NCI-H2107 (cell line): ENCODE measurements at places on chromosomes 2 and 18.

- DNase-seq = no peak
Observed at GRCh38 chr18:29449424-29449823, 1272.5 kb upstream of the CDH2 start.

- DNase-seq = no peak
Observed at GRCh38 chr18:5463831-5464230, 80.0 kb downstream of the EPB41L3 start.

GRCh38 chr2:143071185-143071876 lies 57.9 kb upstream of the ARHGAP15 start:
- DNase-seq = no peak

DNA sequence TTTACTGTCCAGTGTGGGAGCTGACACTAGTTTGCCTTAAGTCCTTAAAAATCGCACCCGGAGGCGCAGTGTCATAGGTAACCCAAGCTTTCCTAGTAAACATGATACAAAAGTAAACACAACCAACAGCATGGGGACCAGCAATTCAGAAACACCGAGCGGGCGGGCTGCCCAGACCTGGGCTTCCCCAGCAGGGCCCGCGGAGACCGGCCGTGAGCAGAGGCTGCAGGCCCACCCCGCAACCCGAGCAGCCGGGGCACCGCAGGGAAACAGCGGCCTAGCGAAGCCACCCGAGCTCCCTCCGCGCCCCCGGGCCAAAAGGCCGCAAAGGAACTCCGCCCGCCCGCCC lies 296 bp downstream of the TTC21B start:
- DNase-seq = peak; percentile 55

- DNase-seq = peak; percentile 30
Observed at GRCh38 chr18:71899707-71900472, 644.3 kb downstream of the CBLN2 start.

GRCh38 chr2:38932586-38932985 lies 42.9 kb downstream of the ARHGEF33 start:
- DNase-seq = no peak

DNA sequence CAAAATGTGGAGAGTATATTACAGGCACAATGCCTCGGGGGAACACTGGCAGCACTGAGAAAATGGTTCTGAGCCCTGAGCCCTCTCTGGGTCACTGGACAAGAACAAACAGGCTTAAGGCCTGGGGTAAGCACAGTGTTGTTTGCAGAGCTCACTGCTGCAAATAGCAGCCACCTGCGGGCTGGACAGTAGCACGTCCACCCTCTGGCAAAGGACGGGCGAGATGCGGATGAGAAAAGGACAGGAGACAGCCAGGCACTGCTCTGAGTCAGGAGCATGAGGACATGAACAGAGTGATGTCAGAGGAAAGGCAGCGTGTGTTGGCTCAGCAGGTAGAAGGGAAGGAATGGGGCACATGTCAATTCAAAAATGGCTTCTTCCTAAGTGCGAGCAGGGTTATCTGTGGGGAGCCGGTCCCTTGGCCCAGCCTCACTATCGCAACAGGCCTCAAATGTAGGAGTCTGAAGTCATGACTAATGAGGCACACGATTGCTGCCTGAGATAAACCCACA lies 25.9 kb upstream of the NEB start:
- DNase-seq = no peak

GRCh38 chr2:76546207-76546606 lies 835.5 kb upstream of the GCFC2 start:
- no peak for DNase-seq

GRCh38 chr2:215436705-215437565 lies 1.1 kb upstream of the FN1 start:
- DNase-seq = no peak

GRCh38 chr2:31032475-31032874 lies 105.8 kb downstream of the GALNT14 start:
- DNase-seq = no peak

GRCh38 chr2:20186078-20186854 lies 38.7 kb downstream of the SDC1 start:
- DNase-seq = no peak

- no peak for DNase-seq
Observed at GRCh38 chr2:199668645-199669044, 182.3 kb downstream of the FTCDNL1 start.

GRCh38 chr2:86305195-86305914 lies 32.1 kb downstream of the REEP1 start:
- no peak for DNase-seq

- peak; percentile 62 for DNase-seq
Observed at GRCh38 chr2:43269074-43269572, 42.7 kb upstream of the ZFP36L2 start.

- no peak for DNase-seq
Observed at GRCh38 chr18:75551071-75551470, 123.6 kb upstream of the SMIM21 start.

DNA sequence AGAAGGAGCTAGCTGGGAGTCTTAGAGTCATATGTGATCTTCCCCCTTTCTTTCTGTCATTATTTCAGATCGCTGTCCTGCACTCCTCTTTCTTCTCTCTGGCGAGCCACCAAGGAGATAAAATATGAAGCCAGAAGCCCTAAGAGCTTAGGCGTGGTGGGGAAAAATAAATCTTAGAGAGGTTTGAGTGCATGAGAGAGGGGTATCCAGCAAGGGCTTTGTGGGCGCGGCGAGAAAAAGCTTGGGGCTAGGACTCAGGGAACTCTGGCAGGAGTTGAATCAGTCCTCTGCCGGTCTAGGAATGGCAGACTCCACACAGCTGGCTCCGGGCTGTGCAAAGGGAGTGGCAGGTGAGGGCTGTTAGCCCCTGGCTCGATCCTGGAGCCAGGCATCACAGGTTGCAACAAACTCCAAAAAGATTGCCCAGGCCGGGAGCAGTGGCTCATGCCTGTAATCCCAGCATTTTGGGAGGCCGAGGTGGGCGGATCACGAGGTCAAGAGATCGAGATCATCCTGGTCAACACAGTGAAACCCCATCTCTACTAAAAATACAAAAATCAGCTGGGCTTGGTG lies 20.1 kb upstream of the IGFBP5 start:
- DNase-seq = no peak

- DNase-seq = no peak
Observed at GRCh38 chr2:152815634-152816257, 97.3 kb downstream of the ARL6IP6 start.

GRCh38 chr2:203596183-203596582 lies 61.1 kb upstream of the RAPH1 start:
- no peak for DNase-seq

DNA sequence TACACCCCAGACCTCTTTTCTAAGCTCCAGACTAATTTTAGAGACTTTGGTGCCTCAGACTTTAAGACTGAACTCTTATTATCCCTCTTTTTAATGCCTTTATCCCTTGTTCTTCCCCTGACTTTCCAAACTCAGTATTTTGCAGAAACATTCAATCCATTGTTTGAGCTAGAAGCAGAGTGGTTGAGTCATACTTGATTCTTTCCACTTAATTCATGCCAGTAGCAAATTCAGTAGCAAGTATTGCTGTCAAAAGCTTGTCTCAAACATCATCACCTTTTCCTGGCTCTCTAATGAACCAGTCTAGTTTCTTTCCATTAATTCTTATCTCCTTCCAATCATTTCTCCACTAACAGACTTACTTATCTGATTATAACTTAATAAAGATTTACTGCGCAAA lies 699.7 kb upstream of the ZNF804A start:
- no peak for DNase-seq

- no peak for DNase-seq
Observed at GRCh38 chr2:36461039-36461681, 105.6 kb downstream of the CRIM1 start.

DNA sequence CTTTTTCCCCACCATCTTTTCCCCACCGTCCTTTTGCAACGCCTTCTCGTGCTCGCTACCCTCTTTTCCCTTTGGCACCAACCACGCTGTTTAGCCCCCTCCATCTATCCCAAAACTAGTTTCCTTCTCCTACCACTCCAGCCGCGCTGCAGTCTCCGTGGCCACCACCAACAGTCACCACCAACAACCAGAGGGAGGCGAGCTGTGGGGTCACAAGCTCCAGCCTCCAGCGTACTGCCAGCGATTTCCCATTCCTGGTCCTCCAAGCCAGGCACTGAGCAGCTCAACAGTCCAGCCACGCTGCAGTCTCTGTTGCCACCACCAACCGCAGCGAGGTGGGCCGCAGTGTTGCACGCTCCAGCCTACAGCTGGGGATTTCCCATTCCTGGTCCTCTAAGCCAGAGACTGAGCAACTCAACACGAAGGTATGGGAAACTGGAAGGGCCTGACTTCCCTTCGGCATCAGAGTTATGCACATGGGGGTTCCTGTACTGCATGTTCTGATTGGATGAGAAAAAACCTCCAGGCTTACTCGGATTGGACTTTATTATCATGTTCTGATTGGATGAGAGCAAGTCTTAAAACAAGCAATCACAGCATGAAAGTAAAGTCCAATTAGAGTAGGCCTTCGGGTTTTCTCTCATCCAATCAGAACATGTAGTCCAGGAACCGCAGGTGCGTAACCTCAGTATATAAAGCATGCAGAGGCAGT lies 42.3 kb upstream of the IMP4 start:
- DNase-seq = no peak

DNA sequence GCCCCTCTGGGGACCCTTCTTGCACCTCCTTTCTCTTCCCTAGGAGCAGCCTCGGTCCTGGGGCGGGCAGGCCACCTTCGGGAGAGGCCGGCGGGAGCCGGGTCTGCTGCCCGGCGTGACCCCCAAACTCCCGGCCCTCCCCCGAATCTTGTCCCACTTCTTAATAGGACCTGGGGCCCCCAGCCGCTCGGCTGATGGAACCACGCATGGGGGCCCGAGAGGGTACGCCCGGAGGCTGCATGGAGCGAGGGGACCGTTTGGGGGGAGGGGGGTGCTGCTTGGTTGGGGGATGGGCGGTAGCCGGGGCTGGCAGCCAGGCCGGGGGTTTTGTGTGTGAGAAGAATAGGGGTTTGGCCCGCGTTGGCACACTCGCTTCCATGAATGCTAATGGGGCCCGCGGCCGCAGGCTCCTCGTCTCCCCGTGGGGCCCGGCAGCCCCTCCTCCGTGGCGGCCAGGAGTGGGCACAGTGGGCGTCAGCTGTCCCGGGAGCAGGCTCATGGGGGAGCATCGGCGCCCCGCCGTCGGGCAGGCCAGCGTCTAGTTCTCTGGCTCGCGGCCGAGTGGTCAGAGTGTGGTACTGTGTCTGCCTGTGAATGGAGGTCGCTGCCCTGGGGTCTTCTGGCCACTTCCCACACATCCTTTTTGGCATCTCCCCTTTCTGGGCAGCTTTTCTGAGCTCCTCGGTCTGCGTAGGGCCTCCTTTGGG lies 1.0 kb downstream of the GAREM2 start:
- no peak for DNase-seq

- DNase-seq = no peak
Observed at GRCh38 chr2:207733597-207734240, 22.3 kb downstream of the CCNYL1 start.

DNA sequence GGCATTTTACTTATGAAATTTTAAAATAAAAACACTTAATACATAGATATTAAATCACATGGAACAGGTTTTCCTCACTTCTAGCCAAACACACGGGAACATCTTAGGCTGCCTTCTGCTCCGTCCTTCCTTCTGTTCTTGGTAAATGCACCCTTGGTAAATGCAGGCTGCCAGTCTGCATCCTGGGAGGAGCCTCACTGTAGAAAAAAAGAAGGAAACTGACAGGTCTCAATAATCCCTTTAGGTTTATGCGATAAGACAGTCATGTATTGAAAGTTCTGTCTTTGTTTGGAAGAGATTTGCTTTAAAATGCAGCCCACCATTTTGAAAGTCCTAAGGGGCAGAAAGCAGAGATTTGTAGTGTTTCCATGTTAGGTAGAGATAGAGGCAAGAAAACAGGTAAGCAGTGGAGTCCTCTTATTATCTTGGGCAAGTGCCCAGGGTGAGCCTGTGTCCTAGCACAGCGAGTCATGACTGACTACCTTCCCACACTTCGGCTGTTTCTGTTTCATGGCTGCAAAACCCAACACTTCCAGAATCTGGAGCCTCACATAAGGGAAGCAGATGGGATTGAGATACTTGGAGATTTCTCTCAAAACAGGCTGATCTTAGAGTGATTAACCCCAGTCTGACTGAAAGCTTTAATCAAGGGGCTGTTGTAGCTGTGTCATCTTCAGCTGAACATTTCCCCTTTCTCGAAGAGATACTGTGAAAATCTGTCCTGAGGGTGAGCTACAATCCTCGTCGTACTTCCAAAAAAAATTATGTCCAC lies 131.4 kb upstream of the MAP3K20 start:
- no peak for DNase-seq

DNA sequence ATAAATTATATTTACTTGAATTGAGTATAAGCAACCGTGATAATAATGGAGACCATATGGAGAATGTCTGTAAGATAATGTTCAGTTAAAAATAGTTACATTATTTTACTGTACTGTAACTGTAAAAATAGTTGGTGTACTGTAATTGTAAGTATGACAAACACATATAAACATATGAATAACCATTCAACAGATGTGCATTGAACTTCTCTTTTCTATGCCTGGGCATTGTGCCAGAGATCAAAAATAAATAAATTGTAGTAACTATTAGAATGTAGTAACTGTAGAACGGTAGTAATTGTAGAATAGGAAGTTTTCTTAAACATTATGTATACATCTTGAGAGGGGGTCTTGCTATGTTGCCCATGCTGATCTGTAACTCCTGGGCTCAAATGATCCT lies 287.4 kb upstream of the EPAS1 start:
- DNase-seq = no peak

DNA sequence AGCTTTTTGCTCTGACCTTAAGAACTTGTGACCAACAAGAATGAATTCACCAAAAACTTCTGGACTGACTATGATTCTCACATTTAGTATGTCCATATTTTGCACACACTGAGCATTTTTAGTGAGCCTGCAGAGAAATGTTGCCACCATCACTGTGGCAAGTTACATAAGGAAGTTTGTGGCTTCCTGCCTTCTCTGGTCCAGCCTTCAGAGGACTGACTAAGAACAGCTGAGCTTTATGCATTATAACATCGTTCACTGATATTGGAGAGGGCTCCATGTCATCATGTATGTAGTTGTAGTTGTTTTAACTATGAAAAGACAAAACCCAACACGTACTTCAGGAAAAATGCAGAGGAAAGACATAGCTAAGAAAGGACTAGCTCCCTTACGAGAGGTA lies 218.0 kb upstream of the CRIM1 start:
- DNase-seq = no peak

DNA sequence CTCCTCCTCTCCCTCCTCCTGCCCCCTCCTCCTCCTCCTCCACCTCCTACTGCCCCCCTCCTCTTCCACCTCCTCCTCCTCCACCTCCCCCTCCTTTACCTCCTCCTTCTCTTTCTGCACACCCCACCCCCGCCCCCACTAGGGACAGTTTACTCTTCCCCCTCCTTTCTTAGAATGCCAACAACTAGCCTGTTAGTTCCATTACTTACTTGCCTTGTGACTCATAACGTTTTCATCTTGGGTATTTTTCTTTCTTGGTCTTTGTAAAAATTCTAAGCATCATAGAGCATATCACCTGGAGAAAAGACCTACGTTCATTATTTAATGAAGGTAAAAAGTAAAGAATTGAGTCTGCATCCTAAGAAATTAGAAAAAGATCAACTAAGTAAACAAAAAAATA lies 165.3 kb downstream of the NEDD4L start:
- no peak for DNase-seq

DNA sequence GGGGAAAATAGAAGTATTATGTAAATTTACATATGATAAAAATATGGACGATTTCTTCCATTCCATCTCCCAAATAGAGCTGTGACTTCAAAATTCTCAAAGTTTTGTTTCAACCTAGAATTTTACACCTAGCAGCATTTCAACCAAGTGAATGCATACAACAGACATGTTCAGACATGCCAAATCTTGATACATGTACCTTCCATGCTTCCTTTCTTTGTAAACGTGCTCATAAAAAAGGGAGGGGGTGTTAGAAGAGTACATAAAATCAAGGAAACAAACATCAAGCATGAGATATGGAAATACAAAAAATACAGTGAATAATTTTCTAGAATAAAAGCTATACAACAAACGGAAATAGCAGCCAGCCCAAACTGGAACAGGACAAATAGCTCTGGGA lies 974.2 kb downstream of the ERBB4 start:
- DNase-seq = no peak
